Colonic mucosa (tissue), 4 donors: ENCODE measurements at places on chromosomes 3 and 15.

GRCh38 chr15:40081691-40082194 is 26.9 kb downstream of the BMF start:
- peak; percentile 80 for DNase-seq

- DNase-seq, result no peak
These were observed 26.8 kb upstream of the TRH start for GRCh38 chr3:129947538-129948240.

- no peak for DNase-seq
These were observed 269.0 kb downstream of the ZNF621 start for GRCh38 chr3:40793730-40794129.

DNA sequence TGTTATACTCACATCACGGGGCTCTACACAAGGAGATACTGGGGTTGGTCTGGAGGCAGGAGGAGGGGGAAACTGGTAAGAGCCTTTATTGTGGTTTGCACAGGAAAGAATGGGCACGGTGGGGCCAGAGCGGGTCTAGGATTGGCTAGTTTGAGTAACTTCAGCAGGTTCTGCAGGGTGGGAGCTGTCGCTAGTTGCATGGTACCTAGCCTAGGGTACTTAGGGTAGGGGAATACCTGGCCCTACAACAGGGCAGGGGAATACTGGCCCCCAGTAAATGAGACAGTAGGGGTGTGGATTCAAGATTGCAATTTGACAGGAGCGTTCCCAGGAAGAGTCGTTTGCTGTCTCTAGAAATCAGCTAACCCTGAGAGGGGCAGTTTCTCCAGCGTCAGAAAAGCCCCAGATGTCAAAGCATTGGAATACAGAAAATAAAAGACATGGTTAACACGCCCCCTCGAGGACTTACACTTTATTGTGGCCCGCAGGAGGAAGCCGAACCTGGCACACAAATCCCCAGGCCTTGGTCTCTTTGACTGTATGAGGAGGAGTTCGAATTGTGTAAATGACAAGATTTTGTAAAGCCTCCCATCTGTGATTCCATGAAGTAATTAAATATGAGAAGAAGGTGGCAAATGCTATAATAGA is 32.0 kb downstream of the ST8SIA2 start:
- no peak for DNase-seq

- DNase-seq, result no peak
These were observed 3.7 kb upstream of the RPP25 start for GRCh38 chr15:74960286-74960685.

DNA sequence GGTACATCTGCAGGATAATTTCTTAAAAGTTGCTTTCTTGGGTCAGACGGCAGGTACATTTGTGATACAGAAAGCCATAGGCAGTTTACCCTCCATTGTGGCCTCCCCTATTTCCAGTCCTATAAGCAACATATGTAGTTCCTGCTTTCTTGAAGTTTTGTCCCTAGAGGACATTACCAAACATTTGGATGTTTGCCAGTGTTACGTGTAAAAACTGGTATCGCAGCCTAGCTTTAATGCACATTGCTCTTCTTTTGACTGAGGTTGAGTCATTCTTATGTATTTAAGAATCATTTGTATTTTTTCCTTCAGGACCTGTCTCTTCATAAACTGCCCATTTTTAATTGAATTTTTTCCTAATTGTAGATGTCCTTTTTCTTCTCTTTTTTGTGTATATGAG is 114.3 kb downstream of the DIPK2A start:
- no peak for DNase-seq

- no peak for DNase-seq
These were observed 109.0 kb downstream of the ADAMTS9 start for GRCh38 chr3:64578797-64579196.

- no peak for DNase-seq
These were observed 262.6 kb upstream of the NAALADL2 start for GRCh38 chr3:174596447-174596982.

- no peak for DNase-seq
These were observed 7.0 kb downstream of the FNDC3B start for GRCh38 chr3:172046268-172046915.

DNA sequence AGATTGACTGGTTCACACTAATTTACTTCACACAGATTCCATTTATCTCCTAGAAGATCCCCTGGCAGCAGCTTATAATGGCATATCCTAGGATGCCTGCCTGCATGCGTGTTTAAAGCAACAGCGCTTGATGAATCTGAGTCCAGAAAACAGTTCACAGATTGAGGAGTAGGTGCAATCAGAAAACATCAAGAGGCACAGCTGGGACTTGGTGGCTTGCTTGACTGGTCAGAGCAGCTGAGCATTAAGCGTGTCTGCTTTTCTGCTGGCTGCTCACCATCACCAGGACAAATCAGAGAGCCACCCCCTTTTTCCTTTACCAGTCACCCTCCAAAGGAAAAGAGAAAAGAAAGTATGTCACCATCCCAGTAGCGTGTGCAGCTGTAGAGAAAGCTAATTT is 223.6 kb downstream of the WDR72 start:
- no peak for DNase-seq

DNA sequence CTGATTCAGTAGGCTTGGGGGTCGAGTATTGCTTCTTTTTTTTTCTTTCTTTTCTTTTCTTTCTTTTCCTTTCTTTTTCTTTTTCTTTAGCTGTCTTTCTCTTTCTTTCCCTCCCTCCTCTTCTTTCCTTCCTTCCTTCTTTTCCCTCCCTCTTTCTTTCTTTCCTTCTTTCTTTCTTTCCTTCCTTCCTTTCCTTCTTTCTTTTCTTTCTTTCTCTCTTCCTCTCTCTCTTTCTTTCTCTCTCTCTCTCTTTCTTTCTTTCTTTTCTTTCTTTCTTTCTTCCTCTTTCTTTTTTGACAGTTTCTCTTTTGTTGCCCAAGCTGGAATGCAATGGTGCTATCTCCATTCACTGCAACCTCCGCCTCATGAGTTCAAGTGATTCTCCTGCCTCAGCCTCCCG is 36.0 kb downstream of the TM4SF4 start:
- DNase-seq, result no peak

DNA sequence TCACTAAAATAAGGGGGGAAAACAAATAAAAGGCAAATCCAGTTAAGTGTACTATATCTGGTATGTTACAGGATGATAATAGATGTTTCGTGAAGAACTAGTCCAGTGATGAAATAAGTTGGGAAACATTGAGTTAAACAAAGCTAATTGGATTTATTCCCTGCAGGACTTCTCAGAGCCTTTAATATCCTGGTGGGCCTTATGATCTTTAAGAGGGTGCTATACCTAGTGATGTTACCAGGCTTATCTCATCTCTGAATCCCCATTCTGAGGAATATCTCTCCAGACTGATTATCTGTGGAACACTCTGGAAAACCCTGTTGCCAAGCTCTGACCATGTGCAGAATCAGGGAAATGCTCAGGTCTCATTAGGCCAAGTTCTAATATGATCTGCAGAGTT is 54.8 kb upstream of the POMGNT2 start:
- DNase-seq, result no peak

- DNase-seq, result no peak
These were observed 58.5 kb upstream of the CTSH start for GRCh38 chr15:79003301-79003700.

DNA sequence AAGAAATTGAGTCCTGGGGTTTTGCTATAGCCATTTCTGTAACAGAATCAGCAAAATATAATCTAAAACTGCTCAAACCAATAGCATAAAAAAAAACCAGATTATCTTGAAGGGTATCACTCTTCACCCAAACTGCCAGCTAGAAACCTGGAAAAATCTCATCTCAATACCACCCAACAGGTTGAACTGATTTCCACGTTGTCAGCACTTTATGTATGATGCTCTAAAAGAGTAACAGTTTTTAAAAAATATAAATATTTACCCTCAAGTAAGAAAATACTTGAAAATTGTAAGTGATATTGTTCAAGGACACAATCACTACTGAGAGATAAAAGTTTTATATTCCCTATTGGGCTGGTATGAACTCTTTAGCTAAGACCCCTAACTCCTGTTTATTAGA is 451.3 kb downstream of the EPHA3 start:
- DNase-seq, result no peak

GRCh38 chr3:66863205-66864111 is 134.6 kb upstream of the KBTBD8 start:
- no peak for DNase-seq

DNA sequence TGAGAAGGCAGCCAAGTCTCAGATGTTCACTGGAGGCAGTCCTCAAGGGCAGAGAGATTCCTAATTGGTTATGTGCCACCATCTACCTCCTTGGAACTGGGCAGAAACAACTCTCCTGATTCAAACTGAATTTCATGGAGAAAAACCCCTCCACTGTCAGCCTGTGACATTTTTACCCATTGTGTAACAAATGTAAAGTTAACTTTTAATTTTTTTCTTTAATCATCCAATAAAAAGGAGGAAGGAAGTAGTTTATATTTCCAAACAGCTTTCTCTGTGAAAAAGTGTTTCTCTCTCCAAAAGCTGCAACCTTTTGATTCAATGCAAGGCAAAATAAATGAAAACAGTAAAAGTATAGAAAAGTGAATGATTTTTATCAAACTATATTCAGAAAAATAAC is 510 bp upstream of the COLQ start:
- no peak for DNase-seq

GRCh38 chr3:131901686-131902085 is 133.1 kb downstream of the CPNE4 start:
- no peak for DNase-seq

DNA sequence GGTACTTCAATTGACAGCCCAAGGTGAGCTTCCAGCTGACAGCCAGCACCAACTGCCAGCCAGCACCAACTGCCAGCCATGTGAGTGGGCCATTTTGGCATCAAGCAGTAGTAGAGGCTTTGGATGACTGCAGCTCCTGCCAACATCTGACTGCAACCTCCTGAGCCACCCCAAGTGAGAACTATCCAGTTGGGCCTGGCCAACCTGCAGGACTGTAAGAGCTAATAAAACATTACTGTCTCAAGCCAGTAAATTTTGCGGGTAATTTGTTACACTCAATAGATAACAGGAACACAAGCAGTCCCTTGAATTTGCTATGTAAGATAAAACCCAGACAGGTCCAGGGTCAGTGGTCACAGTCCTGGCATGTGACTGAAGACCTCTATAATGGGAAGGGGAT is 29.7 kb downstream of the EPHB1 start:
- no peak for DNase-seq

GRCh38 chr3:115169808-115170207 is 22.7 kb upstream of the ZBTB20 start:
- DNase-seq, result no peak

DNA sequence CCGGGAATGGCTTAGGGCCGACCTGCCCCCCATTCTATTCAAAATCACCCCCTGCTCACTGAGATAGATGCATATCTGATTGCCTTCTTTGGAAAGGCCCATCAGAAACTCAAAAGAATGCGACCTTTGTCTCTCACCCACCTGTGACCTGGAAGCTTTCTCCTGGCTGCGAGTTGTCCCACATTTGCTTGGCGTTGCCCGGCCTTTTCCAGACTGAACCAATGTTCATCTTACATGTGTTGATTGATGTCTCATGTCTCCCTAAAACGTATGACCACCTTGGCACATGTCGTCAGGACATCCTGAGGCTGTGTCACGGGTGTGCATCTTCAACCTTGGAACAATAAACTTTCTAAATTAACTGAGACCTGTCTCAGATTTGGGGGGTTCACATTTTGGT is 3.4 kb upstream of the MUC20 start:
- DNase-seq, result no peak

DNA sequence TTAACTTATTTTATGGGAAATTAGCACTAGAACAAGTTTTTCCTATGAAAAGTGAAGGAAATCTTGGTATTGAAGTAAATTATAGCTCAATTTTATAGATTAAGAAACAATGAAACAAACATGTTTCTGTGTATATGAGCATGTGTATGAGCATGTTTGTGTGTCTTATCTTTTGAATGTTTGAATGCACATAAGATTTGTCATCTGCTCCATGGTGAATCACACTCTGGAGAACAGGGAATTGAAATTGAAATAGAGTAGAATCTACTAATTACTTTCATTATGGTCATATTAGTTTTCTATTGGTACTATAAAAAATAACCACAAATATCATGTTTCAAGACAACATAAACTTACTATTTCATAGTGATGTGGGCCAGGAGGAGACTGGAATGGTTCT is 646.6 kb downstream of the OTOL1 start:
- DNase-seq, result no peak

DNA sequence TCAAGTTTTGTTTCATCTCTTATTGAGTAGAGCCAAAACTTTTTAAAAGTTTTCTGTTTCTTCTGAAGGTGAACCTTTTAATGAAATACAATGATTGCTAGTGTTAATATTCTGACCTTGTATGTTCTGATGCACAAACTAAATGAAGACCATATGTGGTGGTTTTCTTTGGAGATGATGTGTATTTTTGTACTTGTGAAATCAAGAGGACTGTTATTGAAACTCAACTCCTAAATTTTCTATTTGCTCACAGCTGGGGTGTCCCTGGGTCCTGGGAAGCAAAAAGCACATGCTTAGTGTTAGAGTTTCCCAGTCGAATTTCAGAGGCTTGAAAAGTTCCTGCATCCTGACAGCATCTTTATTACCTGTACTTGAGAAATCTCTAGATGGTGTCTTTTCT is 1185.8 kb upstream of the ALCAM start:
- no peak for DNase-seq

GRCh38 chr15:26773067-26773877 is 406 bp upstream of the GABRB3 start:
- peak; percentile 25 for DNase-seq

- DNase-seq, result no peak
These were observed 145.9 kb downstream of the OR4M2 start for GRCh38 chr15:22226034-22226790.

DNA sequence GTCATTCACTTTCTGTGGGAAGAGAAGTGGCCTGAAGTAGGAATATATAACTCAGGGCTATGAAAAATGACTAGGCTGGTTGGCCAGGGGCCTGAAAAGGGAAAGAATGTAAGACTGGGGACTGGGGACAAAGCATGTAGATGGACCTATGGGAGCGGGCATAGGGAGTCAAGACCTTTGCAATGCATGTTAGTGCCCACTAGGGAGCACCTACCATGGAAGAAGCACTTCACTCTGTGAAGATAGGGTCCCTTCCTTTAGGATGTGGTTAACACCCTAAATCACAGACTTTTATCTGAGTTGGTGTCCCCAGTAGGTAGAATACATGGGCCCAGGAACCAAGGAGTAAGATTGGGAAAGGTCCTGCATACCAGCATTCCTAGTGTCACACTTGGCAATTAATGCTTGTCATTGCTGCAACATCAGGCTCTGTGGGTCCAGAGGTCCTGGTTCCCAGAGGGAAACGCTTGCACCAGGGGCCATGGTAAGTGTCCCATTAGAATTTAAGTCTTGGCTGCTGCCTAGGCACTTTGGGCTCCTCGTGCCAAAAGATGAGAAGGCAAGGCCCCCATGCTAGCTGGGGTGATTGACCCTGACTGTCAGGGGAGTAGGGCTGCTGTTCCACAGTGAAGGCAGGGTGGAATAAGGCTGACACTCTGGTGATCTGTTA is 79.6 kb downstream of the CRYGS start:
- DNase-seq, result no peak

- DNase-seq, result no peak
These were observed 65.6 kb upstream of the ATP13A3 start for GRCh38 chr3:194552327-194552949.

- DNase-seq, result peak; percentile 80
These were observed 4.6 kb downstream of the BCL6 start for GRCh38 chr3:187740421-187741399.

- no peak for DNase-seq
These were observed 5.1 kb upstream of the SLC27A2 start for GRCh38 chr15:50176869-50177268.

GRCh38 chr3:138051947-138052802 is 42.2 kb downstream of the CLDN18 start:
- peak; percentile 30 for DNase-seq

GRCh38 chr3:124263168-124263567 is 271.2 kb upstream of the ROPN1 start:
- no peak for DNase-seq

- DNase-seq, result peak; percentile 64
These were observed 55.8 kb downstream of the ZNF621 start for GRCh38 chr3:40580494-40581091.
